Stimulated activated CD8-positive, alpha-beta memory T cell treated with anti-CD3 and anti-CD28 coated beads, Interleukin-7, amount 100 ng/mL, for 4 hours (primary cell): ENCODE measurements at places on chromosomes 6 and 20.

DNA sequence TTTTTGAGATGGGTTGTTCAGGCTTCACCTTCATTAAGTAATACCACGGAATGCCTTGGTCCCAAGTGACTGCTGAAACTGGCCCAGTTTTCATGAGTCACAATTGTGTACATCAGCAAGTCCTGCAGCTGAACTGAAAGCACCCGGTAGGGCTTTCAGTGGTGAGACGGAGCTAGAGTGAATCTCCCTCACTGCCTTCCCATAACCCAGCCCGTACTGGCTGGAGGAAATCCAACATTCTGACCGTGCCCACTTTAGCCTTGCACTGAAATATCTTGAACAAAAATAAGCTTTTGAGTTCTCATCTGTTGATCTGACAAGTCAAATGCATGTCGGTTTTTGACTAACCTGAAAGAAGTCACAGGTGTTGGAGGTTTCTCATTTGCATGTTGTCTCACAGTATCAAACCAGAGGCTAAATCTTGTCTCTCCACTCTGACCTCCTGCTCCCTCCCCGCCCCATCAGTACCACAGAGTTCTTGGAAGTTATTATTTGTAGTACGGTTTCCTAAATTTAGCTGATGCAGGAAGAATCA, 35.9 kb downstream of the DUSP22 start:
- no peak for DNase-seq

- no peak for DNase-seq
Observed at GRCh38 chr6:20217324-20217855, 5.1 kb upstream of the MBOAT1 start.

DNA sequence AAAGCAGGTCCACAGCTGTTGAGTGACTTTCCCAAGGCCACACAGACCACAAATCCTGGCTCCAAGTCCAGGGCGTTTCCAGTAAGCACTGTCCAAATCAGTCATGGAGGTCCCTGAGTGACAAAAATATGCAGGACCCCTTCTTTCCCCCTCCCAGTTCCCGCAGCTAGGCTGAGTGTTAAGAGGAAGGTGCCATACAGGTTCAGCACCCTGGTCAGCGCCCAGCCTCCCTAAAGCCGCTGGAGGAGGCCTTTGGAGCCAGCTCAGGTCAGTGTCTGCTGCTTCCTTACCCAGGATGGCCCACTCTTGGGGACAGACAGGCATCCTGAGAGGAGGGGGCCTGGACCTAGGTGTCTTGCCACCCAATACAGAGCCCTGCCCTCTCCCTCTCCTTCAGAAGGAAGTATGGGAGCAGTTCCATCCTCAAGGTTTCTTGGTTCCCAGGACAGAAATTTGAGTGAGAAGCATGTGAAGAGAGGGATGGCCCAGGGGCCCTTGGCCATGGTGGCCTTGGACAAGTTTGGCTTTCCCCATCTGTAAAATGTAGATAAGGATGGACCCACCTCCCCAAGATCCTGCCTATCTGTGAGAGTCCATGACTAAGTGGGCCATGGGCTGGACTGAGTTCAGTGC, 13.2 kb downstream of the TMEM74B start:
- no peak for DNase-seq

DNA sequence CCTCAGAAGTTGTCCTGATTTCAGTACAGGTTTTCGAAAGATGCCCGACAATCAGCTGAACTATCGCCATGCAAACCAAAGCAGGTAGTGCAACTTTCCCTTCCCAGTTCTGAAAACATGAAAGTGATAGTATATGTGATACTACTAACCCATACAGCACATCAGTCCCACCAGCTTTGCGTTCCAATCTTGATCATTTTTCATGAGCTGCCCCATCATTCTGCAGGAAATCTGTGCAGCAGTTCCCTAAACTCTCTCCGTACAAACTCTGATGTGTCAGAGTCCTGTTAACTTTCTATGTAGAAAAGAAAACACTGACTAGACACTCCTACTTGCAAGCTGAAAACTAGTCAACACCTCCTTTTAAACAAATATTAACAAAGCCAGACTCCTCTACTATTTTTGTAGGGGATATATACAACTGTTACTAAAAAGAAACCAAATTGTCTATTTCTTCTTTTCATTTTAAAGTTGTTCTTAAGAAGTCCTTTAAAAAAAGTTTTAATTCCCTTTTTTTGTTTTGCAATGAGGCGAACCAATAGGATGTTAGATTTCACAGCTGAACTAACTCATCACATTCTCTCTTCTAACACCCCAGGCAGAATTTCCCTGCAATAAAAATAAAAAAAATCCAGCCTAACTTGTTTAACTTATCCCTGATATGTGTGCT, 99.6 kb upstream of the DST start:
- no peak for DNase-seq

- DNase-seq = no peak
Observed at GRCh38 chr6:39247667-39248194, 18.5 kb upstream of the KCNK5 start.
